ENCODE measurements at places on chromosomes 5 and 9.
A peak's percentile ranks its signal among the peaks of the same experiment; 100 is the strongest.

- DNase-seq, result no peak
These were observed 36.3 kb downstream of the PFDN1 start for GRCh38 chr5:140266471-140267200.

DNA sequence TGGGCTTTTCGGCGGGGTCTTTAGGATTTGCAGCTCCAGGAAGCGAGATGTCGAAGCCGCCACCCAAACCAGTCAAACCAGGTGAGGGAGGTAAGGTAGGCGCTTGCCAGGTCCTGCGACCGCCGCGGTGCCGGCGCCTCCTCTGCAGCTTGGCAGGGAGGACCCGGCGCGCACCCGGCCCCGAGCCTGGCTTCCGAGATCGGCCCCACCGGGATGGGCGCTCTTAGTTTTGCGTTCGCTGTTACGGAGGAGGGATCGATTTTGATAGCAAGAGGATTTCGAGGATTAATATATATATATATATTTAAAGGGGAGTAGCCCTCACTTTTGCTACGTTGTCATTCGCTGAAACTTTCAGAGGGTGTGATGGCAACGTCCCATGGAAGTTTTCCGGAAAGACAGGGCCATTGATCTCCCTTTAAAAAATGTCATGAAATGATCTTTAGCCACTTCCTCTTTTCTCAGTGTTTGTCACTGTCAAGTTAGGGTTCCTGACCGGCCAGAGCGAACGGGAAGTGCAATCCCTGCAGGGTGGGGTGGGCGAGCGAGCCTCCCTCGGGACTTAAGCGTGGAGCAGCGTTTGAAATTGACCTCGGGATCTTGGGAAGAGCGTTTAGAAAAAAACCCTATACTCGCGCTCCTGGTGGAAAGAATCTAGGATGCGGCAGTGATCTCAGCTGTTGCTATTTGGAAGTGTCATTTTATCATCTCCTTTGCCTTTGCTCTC lies 495 bp downstream of the OSTF1 start:
- DNase-seq, result peak; percentile 26

DNA sequence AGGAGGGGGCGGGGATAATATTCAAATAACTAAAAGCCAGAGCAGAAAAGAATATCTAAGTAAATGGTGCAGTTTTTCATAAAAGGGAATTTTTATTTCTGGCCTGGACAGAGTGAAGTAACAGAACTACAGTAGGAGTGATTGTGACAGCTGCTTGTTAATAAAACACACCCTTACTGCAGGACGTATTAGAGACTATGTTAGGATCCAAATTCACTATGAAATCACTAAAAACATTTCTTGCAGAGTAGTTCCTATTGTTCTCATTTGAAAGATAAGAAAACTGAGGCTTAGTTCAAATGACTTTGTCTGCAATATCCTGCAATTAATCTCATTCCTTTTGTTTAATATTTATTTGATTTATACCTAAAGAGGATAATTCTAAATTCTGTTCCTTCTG lies 39.5 kb downstream of the FAM174A start:
- no peak for DNase-seq

DNA sequence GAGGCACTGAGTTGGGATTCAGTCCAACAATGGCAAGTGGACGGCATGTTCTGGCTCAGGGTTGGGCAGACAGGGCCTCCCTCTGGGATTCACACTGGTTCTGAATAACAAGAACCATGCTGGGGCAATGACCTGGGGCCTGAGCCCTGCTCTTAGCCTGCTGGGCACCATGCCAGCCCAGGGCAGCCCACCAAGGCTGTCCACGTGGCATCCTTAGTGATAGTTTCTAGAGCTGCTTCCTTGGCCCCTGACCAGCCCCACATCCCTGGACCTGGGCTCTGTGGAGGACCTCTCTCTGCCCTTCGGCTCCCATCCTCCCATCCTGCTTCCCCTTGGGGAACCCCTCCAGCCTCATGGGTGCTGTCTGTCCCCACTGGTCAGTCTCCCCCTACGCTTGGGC lies 22.3 kb upstream of the OLFM1 start:
- DNase-seq, result no peak

GRCh38 chr5:169429044-169429443 lies 128.1 kb upstream of the SLIT3 start:
- DNase-seq, result no peak

- no peak for DNase-seq
These were observed 7.0 kb upstream of the NKD2 start for GRCh38 chr5:1001406-1002270.

GRCh38 chr5:135241536-135241935 lies 157.5 kb downstream of the MACROH2A1 start:
- DNase-seq, result no peak

DNA sequence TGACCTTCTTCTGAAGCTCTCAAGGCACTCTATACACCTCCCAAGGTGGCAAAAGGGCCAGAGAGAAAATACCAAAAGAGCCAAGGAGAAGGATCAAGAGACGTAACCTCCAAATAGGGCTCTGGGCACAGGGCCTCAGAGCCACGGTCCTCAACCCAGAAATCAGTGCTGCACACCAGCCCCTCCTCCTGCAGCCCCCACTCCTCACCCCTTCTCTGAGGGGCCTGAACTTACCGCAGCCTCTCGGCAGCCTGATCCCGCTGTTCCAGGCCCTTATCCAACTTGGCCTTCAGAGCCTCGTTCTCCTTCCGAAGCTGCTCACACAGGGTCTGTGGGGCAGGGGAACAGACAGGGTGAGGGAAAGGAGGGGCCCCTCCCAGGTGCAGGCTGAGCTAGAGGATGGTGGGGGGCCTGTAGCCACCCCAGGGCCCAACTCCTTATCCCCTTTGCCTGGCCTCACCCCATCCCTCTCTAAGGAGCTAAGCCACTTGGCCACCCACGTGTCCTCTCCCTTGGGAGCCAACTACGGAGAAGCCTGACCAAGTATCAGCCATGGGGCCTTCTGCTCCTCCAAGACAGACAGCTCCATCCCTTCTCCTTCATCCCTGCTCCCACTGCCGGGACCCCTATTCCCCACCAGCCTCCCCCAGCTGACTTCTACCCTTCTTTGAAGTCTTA lies 28.8 kb downstream of the TNIP1 start:
- DNase-seq, result no peak

DNA sequence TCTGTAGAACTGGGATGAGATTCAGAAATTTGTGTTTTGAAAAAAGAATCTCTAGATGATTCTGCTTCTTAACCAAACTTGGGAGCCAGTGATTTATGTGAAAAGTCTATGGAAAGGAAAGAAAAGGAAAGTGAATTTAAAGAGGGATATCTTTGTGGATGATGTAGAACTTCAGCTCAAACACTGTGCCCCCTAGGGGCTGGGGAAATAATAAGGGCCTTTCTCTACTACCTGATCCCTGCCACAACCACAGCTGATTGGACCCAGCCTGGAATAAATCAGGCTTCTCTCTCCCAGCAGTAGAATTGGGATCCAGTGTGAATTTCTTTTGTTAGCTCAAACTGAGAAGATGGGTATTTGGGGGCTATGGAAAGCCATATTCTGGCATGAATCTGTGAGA lies 155.0 kb downstream of the PRELID2 start:
- DNase-seq, result no peak

DNA sequence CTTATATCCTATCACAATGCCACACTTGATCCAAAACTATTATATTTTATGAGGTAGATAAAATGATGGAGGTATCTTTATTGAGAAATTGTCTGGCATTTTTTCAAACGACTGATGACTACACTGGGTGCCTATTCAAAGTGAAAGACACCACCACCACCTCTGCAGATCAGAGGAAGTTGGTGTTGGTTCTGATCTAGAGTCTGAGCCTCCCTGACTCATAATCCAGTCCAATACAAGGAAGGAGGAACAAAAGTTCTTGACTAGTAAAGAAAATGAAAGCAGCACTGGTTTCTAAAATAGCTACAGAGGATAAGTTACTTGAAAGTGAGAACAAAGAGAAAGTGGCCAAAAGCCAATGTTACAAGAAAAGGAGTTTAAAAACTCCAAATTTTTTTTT lies 139.9 kb downstream of the RFX3 start:
- no peak for DNase-seq

- DNase-seq, result no peak
These were observed 108.2 kb upstream of the NR3C1 start for GRCh38 chr5:143511736-143512135.

DNA sequence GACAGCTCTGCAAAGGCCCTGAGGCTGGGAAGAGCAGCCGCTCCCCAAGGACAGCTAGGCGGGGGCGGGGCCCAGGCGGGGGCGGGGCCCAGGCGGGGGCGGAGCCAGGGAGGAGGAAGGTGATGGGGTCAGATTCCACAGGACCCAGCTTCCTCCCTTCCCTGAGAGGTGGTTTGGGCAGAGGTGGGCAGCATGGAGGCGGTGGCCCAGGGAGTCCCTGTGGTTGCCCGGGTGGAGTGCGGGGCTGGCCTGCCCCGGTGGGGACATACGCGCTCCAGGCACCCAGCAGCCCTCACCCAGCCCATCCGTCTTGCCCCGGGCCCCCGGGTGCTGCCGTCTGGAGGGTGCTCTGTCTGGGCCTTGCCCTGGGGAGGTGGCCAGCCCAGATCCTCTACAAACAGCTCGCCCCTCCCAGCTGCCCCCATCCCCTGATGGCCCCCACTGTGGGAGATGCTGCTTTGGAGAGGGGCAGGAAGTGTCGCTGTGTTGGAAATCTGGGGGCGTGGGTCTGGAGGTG lies 11.0 kb upstream of the RNU6ATAC start:
- peak; percentile 53 for DNase-seq

DNA sequence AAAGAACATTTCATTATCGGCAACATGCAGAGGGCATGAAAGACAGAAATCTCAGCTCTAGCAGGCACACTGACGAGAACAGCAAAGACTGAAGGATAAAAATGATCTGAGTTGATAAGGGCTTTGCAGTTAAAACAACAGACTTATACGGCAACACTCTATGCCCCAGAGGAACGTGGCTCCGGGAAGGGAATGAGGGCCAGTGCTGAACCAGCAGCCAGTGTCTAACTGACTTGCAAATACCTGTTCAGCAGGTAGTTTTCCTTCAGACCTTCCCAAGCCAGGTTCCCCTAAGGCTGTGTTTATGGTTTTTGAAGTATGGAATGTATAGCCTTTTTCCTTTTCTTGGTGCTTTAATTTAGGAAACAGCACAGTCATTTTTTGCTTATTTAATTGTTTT lies 121.3 kb upstream of the CDH18 start:
- DNase-seq, result no peak

DNA sequence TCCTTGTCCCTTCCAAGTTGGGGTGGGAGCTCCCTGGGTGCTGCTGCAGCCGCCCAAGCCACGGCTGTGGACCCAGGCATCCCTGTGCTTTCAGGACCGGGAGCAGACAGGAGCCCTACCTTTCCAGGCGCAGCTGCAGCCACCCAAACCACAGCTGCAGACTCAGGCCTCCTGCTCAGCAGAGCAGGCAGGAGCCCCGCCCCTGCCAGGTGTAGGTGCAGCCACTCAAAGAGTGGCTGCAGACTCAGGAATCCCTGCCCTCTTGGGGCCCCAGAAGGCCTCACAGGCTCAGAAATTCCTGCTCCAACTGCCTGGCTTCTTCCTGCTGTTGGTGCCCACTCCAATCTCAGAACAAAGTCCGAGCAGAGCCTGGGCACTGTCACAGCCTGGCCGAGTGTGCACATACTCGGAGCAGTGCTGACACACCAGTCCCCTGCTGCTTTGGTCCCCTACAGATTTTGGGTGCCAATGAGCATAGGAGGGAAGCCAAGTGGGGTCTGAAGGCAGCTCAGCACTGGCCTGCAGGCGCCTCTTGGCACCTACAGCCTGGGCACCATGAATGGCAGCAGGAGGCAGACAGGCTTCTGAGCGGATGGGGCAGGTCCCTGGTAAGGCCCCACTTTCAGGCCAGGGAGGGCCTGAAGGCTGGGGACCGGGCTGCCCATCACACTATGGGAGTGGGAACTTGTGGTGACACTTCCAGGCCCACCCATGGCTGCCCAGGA lies 6.0 kb upstream of the TESK1 start:
- no peak for DNase-seq

- DNase-seq, result no peak
These were observed 18.0 kb downstream of the IGIP start for GRCh38 chr5:140143521-140144258.

DNA sequence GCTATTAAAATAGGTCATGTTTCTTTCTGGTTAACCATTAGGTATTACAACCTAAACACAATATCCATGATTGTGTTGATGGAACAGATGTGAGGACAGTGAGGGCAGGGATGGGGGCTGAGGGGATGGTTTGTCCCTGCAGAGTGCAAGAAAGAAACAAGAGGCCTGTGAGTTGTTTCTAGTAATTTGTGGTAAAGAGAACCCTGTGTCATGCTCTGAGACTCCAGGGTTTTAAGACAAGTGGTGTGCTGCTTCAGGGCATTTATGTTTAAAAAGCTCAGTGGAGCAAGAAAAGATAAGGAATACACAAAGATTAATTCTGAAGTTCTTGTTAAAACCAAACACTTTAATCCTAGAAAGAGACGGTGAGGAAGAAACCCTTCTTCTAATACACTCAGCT lies 656.5 kb downstream of the TLE1 start:
- no peak for DNase-seq

GRCh38 chr5:135072387-135073281 lies 38.6 kb upstream of the PITX1 start:
- no peak for DNase-seq

DNA sequence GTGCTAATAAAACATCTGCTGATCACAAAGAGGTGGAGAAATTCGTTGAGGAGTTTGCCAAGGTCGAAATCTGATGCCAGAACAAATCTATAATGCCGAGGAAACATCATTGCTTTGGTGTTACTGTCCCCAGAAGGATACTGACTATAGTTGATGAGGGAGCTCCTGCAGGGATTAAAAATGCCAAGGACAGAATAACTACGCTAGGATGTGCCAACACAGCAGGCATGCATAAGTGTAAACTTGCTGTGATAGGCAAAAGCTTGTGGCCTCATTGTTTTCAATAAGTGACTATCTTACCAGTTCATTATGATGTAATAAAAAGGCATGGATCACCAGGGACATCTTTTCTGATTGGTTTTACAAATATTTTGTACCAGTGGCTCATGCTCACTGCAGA lies 66.8 kb upstream of the ADCY2 start:
- no peak for DNase-seq

DNA sequence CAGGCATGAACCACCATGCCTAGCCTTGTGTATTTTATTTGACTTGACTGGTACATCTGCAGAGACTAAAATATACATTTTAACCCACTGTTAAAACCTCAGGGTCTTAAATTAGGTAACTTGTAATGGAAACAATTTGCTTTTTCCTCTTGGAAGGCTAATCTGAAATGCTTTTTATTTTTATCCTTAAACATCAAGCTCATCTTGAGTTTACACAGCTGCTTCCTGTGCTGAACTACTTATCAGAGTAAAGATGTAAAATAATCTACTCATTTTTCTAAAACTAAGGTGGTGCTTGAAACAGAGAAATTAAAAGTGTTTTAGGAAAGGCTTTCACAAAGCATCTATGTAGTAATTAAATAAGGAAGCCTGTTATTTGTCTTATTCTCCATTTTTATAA lies 144.1 kb downstream of the ENTREP1 start:
- DNase-seq, result no peak

- DNase-seq, result no peak
These were observed 194.8 kb downstream of the AUH start for GRCh38 chr9:91166796-91167366.

GRCh38 chr5:83518319-83519061 lies 46.9 kb downstream of the VCAN start:
- no peak for DNase-seq

- DNase-seq, result no peak
These were observed 43.0 kb downstream of the PIK3R1 start for GRCh38 chr5:68258531-68258930.

- DNase-seq, result no peak
These were observed 478.1 kb upstream of the SMC2 start for GRCh38 chr9:103615994-103616393.

Measured in GM12891 (cell line).